CD4-positive, alpha-beta T cell (primary cell): ENCODE measurements at places on chromosomes 5 and 9. TPM values are rescaled to one million over a fixed set of nuclear protein-coding genes. Genes with fewer than 3 reads are reported as not detected.

Gene LPAR1
- not detected for total RNA-seq

DNA sequence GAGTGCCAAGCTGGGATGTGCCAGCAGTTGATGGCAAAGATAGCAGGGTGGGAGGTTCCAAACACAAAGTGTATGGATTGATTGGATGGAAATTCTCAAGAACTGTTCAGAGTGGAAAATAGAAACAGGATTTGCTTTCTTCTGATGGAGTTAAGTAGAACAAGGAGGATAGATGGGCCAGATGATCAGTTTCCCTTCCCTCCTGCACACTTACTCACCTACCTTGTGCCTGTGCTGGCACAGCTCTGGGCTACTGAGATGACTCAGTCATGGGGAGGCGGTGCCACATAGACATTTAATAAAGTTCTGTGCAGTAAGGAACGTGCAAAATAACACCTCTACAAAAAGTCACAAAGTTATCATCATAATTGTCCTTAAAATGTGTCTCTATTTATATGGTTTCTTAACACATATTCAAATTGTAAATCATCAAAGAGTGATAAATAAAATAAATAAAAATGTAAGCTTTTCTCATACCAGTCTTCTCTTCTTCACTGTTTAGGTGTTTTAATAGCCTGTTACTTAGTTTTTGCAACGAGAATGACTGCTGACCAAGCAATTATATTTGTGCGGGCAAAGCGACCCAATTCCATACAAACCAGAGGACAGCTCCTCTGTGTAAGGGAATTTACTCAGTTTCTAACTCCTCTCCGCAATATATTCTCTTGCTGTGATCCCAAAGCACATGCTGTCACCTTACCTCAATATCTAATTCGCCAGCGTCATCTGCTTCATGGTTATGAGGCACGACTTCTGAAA lies 12.7 kb downstream of the PTPDC1 start:
- H3K4me1 ChIP-seq, result no peaks in the 10 kb centered on the region
- no peak overlapping the region for H3K4me3 ChIP-seq
- H3K36me3 ChIP-seq, result peaks cover 8% of the 10 kb centered on the region
- no peak overlapping the region for H3K27ac ChIP-seq
- DNase-seq, result no peak
- no peaks in the 10 kb centered on the region for H3K27me3 ChIP-seq

DNA sequence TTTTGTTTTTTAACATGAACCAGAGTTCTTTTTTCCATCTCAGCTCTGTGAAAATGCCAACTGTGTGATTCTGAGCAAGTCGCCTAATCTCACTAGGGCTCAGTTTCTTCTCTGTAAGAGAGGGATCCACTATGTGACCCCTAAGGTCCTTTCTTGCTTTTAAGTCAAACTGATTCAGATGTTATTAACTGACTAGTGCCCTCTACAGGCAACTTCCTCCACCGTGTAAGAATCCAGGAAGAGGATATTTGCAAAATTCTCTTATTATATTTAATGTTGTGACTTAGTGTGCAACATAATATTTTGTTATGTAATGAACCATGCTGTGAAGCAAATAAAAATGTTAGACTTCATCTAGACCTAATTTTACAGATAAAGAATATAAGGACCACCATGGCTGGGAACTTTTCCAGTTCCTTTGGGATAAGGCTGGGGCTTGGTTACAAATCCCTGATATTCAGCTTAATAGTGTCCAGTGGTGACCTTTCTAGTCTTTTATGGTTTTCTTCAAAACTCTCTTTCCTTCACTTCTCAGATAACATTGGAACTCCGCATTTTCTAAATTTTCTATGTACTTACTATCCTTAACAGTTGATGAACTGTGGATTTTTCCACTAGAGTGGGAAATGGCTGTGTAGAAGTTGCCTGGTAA lies 244.7 kb downstream of the PIK3R1 start:
- H3K27ac ChIP-seq, result no peak overlapping the region
- H3K36me3 ChIP-seq, result no peaks in the 10 kb centered on the region
- peak; percentile 78 for DNase-seq
- H3K27me3 ChIP-seq, result no peaks in the 10 kb centered on the region
- H3K4me1 ChIP-seq, result peaks cover 16% of the 10 kb centered on the region
- H3K4me3 ChIP-seq, result no peak overlapping the region

Gene FBP2
- not detected for total RNA-seq

GRCh38 chr9:106897236-106897635 lies 34.3 kb downstream of the ZNF462 start:
- H3K4me1 ChIP-seq, result no peaks in the 10 kb centered on the region
- no peaks in the 10 kb centered on the region for H3K36me3 ChIP-seq
- no peak overlapping the region for H3K4me3 ChIP-seq
- no peak overlapping the region for H3K27ac ChIP-seq

DNA sequence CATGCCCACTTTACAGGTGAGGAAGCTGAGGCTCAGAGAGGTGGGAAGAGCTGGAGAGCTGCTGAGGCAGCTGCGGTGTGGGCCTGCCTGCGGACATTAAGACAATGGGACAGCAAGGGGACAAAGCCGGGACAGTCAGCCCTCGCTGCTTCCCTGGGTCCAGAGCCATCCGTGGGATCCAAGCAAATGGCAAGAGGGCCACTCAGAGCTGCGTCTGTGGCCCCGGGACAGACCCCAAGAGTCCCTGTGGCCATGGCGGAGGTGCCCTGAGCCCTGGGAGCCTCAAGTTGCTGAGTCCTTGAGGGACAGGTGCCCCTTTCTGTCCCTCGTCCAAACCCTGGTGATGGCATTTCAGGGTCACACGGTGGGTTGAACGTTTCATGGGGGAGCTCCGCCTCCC lies 191.9 kb downstream of the OLFM1 start:
- H3K27ac ChIP-seq, result no peak overlapping the region
- no peak overlapping the region for H3K4me3 ChIP-seq
- no peak for DNase-seq
- no peaks in the 10 kb centered on the region for H3K36me3 ChIP-seq
- H3K27me3 ChIP-seq, result peaks cover 4% of the 10 kb centered on the region

Gene ZNF300
- total RNA-seq, result 3.7 TPM

- H3K36me3 ChIP-seq, result no peaks in the 10 kb centered on the region
- no peaks in the 10 kb centered on the region for H3K27me3 ChIP-seq
- no peak overlapping the region for H3K4me3 ChIP-seq
- no peak for DNase-seq
- H3K27ac ChIP-seq, result no peak overlapping the region
Measured at GRCh38 chr9:72467766-72468738, 53.4 kb upstream of the TMC1 start.

Gene CSF1R
- 0.45 TPM for total RNA-seq

Gene PCDHB13
- not detected for total RNA-seq

Gene COL15A1
- total RNA-seq, result not detected

DNA sequence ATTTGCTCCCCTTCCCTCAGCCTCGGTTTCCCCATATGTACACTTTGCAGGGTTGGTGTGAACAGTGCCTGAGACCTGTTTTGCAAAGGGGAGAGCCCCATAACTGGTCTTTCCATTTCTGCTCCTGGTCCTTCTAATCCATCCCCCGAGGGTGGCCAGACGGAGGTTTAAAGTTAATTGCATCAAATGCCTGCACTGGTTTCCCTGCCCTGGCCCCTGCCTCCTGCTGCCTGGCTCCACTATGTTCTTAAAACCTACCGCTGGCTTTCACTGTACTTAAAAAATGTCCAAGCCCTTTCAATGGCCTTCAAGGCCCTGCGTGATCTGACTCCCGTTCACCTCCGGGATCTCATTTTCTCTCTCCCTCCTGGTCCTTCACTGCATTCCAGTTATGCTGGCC lies 183.0 kb downstream of the RGS3 start:
- no peaks in the 10 kb centered on the region for H3K36me3 ChIP-seq
- no peaks in the 10 kb centered on the region for H3K4me1 ChIP-seq
- no peaks in the 10 kb centered on the region for H3K27me3 ChIP-seq
- no peak overlapping the region for H3K27ac ChIP-seq
- no peak overlapping the region for H3K4me3 ChIP-seq
- DNase-seq, result no peak

DNA sequence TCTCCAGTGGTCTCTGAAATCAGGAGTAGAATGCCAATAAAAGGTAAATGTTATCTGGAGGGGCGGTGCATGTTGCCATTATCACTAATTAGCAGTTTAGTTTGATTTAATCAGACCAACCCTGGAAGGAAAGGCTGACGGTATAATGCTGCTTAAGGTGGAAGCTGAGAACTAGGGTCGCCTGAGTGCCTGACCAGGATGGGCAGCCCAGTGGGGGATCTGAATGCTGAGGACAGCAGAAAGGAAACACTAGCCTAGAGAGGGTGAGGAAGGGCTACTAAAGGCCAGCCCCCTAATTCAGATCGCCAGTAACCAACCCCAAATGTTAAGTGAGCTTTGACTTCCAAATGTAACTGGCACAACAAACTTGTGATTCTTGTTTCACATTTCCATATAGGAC lies 172.2 kb downstream of the APBA1 start:
- H3K36me3 ChIP-seq, result no peaks in the 10 kb centered on the region
- H3K4me1 ChIP-seq, result peaks cover 6% of the 10 kb centered on the region
- no peak overlapping the region for H3K27ac ChIP-seq
- no peak overlapping the region for H3K4me3 ChIP-seq
- H3K27me3 ChIP-seq, result no peaks in the 10 kb centered on the region
- DNase-seq, result no peak

GRCh38 chr5:180516440-180516839 lies 22.3 kb downstream of the CNOT6 start:
- H3K36me3 ChIP-seq, result no peaks in the 10 kb centered on the region
- DNase-seq, result no peak
- no peak overlapping the region for H3K27ac ChIP-seq
- no peaks in the 10 kb centered on the region for H3K4me1 ChIP-seq

Gene IFNA21
- not detected for total RNA-seq

Gene RNF183
- total RNA-seq, result not detected

Gene CARD6
- total RNA-seq, result 0.16 TPM

DNA sequence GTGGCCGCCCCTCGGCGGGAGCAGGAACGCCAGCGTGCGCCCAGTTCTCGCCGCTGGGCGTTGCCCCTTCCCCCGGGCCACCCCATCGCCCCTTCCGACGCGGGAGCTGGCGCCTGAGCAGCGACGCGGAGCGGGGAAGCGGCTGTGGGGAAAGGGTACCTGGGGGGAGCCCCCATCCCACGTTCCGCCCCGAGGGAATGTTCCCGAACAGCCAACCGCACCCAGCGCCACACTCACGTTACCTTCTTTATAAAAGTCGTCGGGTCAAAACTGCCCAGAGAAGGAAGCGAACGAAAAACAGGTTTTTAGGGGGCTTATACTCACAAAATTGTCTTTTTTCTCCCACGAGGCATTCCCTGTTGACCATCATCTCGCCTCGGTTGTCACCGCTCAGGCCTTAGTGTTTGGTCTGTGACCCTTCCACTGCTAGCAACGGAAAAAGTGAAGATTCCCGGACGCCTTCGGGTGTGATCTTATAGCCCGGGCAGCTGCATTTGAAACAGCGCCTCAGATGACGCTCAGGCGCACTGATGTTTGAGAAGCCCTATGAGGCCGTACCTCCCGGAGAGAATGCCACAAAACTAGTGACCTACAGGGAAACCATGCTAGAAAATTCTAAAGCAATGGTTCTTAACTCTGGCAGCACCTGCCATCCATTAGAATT lies 475 bp upstream of the GOLM1 start:
- peaks cover 58% of the 10 kb centered on the region for H3K27me3 ChIP-seq
- H3K4me3 ChIP-seq, result peak overlapping the region; percentile 53
- peak; percentile 22 for DNase-seq

Gene IFNA2
- total RNA-seq, result not detected

Gene LCP2
- 154 TPM for total RNA-seq

GRCh38 chr5:106241409-106241808 lies 1429.3 kb downstream of the EFNA5 start:
- no peaks in the 10 kb centered on the region for H3K27me3 ChIP-seq
- DNase-seq, result no peak
- no peaks in the 10 kb centered on the region for H3K36me3 ChIP-seq
- no peaks in the 10 kb centered on the region for H3K4me1 ChIP-seq

Gene PFN3
- not detected for total RNA-seq

- no peak overlapping the region for H3K27ac ChIP-seq
- no peaks in the 10 kb centered on the region for H3K4me1 ChIP-seq
- no peak overlapping the region for H3K4me3 ChIP-seq
- no peaks in the 10 kb centered on the region for H3K27me3 ChIP-seq
Measured at GRCh38 chr9:4096121-4096520, 203.7 kb downstream of the GLIS3 start.

DNA sequence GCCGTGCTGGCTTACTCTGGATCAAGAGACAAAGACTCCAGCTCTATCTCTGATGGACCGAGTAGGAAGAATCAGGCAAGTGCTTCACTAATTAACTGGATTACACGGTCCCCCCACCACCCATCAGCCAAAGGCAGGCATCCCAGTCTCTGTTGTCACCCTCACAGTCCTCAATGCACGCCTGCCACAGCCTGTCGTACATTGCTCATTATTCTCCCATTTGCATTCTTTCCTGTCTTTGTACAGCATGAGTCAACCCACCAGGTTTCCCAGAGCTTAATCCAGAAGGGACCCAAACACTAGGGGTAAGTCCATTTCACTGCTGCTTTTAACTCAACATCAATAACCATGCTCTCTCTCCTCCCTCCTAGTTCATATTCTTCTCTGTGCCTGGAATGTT lies 44.4 kb downstream of the PCA3 start:
- H3K4me1 ChIP-seq, result no peaks in the 10 kb centered on the region
- no peak for DNase-seq
- H3K36me3 ChIP-seq, result no peaks in the 10 kb centered on the region
- H3K27me3 ChIP-seq, result peaks cover 10% of the 10 kb centered on the region
- no peak overlapping the region for H3K27ac ChIP-seq

Gene C9orf153
- total RNA-seq, result 1.0 TPM

Gene SNX30
- total RNA-seq, result 5.2 TPM

GRCh38 chr9:80948066-80948465 lies 741.3 kb downstream of the TLE1 start:
- no peaks in the 10 kb centered on the region for H3K27me3 ChIP-seq
- no peaks in the 10 kb centered on the region for H3K36me3 ChIP-seq
- no peaks in the 10 kb centered on the region for H3K4me1 ChIP-seq
- no peak overlapping the region for H3K27ac ChIP-seq

GRCh38 chr9:104854613-104855012 lies 73.3 kb downstream of the ABCA1 start:
- H3K4me3 ChIP-seq, result no peak overlapping the region
- no peak overlapping the region for H3K27ac ChIP-seq
- no peaks in the 10 kb centered on the region for H3K4me1 ChIP-seq
- no peak for DNase-seq
- no peaks in the 10 kb centered on the region for H3K36me3 ChIP-seq

GRCh38 chr9:4738866-4739586 lies 2.0 kb downstream of the AK3 start:
- no peak for DNase-seq
- no peaks in the 10 kb centered on the region for H3K27me3 ChIP-seq
- peaks cover 4% of the 10 kb centered on the region for H3K36me3 ChIP-seq
- H3K27ac ChIP-seq, result no peak overlapping the region
- no peak overlapping the region for H3K4me3 ChIP-seq

- H3K27ac ChIP-seq, result no peak overlapping the region
- no peak for DNase-seq
- H3K27me3 ChIP-seq, result no peaks in the 10 kb centered on the region
- H3K36me3 ChIP-seq, result no peaks in the 10 kb centered on the region
- H3K4me1 ChIP-seq, result no peaks in the 10 kb centered on the region
- H3K4me3 ChIP-seq, result no peak overlapping the region
Measured at GRCh38 chr5:168314735-168315411, 23.4 kb downstream of the WWC1 start.

GRCh38 chr9:3018071-3018470 lies 174.2 kb upstream of the PUM3 start:
- no peaks in the 10 kb centered on the region for H3K4me1 ChIP-seq
- H3K36me3 ChIP-seq, result no peaks in the 10 kb centered on the region
- H3K27ac ChIP-seq, result no peak overlapping the region

Gene ASPN
- not detected for total RNA-seq
